ENCODE measurements at places on chromosomes 2 and 18.

DNA sequence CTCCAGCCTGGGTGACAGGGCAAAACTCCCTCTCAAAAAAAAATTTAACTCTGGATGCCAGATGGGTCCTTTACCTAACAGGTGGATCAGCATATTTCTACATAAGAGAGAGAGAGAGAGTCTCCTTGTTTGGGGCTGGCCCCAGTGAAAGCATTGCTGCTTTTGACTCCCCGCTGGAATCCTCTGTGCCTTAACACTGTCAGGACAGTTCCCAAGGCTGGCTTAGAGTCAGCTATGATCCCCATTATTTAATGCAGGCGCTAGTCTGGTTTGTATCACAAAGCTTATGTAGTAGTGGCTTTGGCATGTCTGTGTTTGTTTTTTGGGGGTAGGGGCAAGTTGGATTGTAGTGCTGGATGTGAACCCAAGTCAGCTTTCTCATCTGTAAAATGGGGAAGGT, 9.4 kb downstream of the INPP4A start:
- no peak for DNase-seq

DNA sequence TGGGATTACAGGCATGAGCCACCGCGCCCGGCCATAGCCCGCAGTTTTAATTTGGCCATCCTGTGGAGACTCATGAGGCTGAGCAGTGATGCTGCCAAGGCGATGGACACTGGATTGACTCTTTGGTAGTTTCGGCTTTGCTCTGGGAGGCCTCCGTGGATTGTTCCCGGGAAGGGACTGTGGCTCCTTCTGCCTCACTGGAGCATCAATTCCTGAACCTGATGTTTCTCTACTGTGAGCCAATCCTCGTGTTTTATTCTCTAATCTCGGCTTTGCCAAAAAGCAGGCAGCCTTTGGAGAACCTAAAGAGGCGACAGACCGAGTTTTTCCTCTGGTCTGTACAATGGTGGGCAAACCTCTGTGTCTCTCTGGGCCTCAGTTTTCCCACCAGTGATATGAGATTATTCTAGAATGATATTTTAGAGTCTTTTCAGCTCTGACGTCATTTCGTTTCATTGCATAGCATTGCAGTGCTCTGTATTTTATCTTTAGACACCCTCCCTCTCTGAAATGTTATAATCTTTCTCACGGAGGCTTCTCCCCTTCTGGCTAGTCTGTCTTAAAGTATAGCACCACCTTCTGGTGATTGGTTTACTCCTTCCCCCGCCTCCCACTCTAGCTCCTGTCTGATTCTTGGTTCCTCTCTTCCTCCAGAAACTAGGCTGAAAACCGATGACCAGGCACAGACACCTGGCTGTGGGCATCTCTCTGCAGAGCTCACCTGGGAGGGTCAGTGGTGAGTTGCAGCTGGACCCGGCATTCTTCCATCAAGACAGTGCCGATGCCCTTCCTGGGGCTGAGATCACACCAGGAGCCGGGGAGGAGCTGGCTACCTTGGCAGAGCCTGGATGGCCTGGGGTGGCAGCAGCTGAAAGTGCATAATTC, 341.3 kb downstream of the MYCN start:
- DNase-seq = peak; percentile 72

- no peak for DNase-seq
Measured at GRCh38 chr2:46086578-46087070, 210.6 kb upstream of the EPAS1 start.

DNA sequence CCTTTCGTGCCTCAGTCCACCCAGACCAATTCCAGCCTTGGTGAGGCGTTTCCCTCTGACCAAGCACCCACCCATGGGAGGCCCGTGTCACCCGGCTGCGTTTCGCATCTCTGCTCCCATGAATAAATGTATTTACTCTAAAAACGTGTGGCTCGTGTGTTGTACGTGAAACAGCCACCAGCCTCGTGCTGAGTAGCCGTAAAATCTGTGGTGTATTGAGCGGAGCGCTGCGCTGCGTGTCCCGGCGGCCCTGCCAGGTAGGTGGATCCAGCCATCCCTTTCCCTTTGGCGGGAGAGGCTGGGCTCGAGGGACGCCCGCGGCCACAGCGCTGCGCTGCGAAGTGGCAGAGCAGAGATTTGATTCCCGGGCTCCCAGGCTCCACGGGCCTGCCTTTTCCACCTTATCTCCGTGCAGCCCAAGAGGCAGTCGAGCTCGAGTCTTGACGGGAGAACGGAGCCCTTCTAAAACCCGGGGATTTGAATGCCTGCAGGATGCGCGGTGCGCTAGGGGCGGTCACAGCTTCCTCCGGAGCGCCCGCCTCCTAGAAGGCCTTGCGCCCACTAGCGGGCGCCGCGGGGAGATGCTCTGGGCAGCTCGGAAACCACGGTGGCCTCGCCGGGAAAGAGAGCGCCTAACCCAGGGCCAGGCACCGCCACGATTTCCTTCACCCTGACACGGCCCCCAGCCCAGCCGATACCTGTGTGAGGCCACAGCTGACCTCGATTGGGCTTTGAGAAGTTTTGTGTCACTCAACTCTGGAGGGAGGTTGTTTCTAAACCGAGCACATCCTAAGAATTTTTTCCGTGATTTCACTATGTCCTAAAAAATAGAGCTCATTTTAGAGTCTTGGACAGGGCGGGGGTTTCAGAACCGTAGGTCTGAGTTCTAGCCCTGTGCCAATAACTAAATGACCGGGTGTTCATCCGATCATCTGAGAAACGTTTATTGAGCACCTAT, 3.9 kb upstream of the PSMD1 start:
- DNase-seq = peak; percentile 94

DNA sequence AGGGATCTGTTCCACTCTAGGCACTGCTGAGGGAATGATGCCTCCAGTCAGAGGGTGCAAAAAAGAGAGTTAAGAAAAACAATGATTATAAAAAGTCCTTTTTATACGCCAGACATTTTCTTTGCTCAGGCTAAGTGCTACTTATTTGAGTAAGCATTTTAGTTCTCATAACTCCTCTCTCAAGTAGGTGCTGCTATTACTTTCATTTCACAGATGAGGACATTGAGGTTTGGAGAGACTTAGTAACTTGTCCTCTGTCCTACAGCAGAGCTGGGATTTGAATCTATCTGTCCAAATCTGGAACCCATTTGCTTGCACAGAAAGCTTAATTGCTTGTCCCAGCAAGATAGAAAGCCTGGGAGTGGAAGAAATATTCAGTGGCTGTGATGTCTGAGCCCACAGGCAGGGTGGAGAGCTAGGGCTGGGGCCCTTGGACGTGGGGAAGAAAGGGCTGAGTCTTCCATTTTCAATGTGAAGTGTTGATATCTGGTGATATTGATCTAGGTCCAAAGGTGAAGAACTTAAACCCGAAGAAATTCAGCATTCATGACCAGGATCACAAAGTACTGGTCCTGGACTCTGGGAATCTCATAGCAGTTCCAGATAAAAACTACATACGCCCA, 5.8 kb downstream of the IL37 start:
- DNase-seq = no peak

DNA sequence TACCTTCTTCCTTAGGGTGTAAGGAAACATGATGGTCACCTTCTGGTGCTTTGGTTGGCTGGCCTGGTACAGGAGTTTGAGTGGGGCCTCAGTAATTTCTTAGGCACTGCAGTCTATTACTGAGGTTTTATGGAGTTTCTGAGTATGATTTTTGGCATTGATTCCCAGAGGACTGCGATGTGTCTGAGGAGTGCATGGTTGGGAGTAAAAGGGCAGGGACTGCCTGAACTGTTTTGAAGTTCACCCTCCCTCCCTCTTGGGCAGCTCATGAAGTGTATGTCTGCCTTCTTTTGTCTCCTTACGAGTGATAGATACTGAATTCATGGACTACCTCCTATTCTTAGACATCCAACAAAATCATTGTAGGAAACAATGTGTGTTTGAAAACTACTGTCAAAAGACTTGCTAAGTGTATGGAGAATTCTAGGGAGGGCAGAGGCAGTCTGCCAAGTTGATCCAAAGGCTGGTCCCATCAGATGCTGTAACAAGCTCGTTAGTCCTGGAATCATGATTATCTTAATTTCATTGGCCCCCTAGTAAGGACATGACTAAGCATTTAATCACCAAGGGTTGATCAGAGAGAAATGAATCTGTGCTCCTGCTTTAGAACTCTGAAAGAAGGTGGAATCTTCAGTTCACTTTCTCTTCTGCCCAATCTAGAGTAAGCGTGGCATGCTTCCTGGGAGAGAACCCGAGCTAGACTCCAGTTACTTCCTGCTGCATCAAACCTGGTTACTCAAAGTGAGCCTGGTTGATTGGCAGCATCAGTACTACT, 26.5 kb downstream of the LYPD6B start:
- DNase-seq = peak; percentile 56

DNA sequence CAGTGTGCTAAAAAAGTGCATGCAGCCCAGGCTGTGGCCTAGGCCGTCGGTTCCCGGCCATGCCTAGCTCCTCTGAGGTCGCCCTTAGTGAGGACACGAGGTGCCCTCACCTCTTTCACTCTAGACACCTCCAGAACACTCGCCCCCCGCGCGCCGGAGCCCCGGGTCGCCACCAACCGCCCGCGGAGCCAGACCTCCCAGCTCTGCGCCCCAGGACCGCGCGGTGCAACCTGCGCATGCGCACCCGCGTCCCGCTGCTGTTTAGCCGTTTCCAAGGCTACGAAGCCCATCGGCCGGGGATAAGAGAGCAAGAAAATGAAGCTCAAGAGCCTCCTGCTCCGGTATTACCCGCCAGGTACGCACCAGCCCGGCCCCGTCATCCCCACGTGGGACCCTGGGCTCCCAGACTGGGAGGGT, at the start of gene DAW1:
DAW1 (plus strand) TSS at position 257 of the 417 bp plus-strand sequence; CDS start at position 316, 59 bp downstream.
- peak; percentile 87 for DNase-seq

DNA sequence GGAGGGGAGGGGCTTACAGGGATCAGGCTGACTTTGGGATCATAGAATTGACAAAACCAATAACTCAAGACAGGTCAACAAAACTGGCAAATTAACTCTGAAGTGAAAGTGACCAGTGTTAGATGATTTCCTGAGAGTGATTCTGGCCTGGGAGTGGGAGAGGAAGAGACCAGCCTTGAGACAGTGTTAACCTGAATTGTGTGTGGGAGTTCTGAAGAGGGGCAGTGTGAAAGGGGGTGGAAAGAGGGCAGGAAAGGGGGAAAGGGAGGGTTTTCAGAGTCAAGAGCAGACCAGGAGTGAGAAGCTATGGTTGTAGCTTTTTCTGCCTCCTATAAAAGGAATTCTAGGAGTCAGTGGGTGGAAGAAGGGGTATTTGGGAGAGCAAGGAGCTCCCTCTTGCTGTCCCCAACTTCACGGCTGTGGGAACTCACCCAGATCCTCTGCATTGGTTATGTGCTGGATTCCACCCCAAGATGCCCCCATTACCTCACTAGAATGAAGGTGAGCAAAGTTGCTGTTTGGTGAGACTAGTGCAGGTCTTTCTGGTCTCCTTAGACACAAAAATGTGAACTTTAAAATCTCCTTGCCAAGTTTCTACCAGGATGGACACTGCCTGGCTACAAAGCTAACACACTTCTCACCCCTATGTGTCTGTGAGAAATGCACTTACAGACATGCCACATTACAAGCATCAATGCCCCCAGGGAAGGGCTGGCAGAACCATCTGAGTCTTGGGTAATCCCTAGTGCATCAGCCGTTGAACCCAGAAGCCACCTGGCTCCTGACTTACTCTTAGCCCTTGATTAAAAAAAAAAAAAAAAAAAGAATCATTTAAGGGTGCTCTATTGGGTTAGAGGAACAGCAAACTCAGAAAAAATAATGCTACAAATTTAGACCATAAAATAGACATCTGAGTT, 61.6 kb downstream of the BMP10 start:
- DNase-seq = no peak

DNA sequence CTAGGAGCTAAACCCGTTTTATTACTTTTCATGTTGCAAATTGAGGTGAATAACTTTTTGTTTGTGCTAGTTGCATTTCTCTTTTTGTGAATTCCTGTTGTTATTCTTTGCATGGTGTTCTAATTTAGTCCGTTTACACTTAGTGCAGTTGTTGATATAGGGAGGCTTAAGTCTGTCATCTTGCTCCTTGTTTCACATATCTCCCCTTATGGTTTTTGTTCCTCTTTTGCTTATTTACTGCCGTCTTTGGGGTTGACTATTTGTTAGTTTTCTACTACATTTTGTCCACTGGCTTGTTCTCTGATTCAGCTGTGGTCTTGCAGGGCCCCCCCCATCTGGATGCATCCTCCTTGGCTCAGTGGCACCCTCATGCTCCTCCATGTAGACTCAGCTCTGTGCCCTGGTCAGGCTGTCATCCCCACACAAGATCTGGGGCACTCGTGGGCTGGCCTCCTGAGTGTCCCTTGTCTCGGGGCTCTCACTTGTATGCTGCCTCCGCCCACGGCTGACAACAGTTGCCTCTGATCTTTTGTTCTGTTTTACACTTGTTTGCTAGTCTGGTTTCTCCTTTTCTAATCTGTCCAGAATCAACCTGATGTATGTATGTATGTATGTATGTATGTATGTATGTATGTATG, 42.9 kb upstream of the ASB1 start:
- no peak for DNase-seq

- DNase-seq = no peak
Measured at GRCh38 chr18:48889981-48890762, 60.6 kb downstream of the SMAD7 start.

DNA sequence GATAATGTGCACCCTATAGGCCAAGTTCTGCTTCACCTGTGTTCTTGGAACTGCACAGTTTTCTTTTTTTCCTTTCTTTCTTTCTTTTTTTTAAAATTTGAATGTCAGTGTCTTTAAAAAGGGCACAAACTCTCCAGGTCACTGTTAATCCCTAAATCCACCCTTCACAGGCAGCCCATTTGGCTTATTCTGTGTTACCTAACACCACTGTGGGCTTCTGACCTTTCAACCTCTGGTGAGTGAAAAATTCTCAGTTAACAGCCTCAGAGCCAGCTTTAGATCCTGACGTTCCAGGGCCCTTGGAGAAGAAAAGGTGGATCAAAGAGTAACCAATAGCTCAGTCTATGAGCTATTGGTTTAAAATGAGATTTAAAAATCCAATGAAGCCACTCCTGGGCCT, 6.8 kb upstream of the CETN1 start:
- DNase-seq = no peak

DNA sequence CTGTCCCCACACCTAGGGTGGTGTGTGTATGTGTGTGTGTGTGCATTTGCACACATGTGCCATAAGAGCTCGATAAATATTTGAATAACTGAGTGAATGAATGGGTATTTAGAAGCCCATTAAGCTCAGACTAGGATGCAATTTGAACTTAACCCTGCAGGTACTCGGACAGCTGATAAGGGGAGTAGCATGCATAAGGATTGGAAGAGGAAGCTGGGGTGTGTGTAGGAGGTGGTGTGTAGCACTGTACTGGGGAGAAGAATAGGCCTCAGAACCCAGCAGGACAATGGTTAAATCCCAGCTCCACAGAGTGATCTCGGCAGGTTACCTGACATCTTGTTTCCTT, 1.8 kb upstream of the KCNF1 start:
- no peak for DNase-seq

- DNase-seq = peak; percentile 88
Measured at GRCh38 chr18:79361766-79362522, 33.8 kb upstream of the NFATC1 start.

- no peak for DNase-seq
Measured at GRCh38 chr2:111138839-111139238, 18.1 kb downstream of the BCL2L11 start.

GRCh38 chr2:173424886-173425285, 70.2 kb downstream of the CDCA7 start:
- DNase-seq = peak; percentile 41
